ENCODE measurements at places on chromosomes 1 and 21. TPM values are rescaled to one million over a fixed set of nuclear protein-coding genes. Genes with fewer than 3 reads are reported as not detected.

MATN1 gene
- 0.72 TPM for total RNA-seq

GRCh38 chr1:116921937-116922336, 12.2 kb downstream of the PTGFRN start:
- DNase-seq: no peak

GPR161 gene
- total RNA-seq: 20.0 TPM

DEPDC1 gene
- total RNA-seq: 10.8 TPM

DNA sequence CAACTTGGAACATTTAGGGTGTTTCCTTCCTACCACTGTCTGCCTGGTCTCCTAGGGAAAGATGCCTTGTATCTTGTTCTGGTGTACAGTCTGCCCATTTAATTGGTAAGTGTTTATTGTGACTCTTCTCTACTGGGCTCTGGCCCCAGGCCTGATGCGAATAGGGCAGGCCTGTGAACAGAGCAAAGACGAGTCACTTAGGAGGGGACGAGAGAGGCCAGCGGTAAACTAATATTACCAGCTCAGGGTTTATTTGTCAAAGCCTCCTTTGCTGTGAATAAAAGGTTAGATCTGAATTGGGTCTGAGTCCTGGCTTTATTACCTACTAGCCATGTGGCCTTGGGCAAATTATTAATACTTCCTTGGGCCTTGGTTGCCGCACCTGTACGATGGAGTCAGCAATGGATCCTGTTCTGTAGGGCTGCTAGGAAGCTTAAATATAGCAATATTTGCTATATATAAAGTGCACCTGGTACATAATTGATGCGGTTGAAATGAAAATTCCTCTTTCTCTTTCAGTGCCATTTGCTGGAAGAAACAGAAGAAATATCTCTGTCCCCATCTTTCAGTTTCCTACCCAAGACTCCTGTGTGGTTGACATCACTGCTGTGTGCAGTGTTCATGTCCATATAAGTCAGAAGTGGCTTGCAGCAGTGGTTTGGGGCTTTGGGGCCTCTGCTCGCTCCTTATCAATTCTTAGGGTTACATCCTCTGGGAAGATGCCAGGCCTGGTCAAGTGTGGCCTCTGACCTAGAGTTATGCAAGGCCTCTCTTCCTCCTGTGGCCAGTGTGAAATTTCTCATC, 32.4 kb downstream of the MAPKAPK2 start:
- no peak for DNase-seq

GRCh38 chr21:41405321-41405720, 20.7 kb upstream of the MX1 start:
- DNase-seq: no peak

DNA sequence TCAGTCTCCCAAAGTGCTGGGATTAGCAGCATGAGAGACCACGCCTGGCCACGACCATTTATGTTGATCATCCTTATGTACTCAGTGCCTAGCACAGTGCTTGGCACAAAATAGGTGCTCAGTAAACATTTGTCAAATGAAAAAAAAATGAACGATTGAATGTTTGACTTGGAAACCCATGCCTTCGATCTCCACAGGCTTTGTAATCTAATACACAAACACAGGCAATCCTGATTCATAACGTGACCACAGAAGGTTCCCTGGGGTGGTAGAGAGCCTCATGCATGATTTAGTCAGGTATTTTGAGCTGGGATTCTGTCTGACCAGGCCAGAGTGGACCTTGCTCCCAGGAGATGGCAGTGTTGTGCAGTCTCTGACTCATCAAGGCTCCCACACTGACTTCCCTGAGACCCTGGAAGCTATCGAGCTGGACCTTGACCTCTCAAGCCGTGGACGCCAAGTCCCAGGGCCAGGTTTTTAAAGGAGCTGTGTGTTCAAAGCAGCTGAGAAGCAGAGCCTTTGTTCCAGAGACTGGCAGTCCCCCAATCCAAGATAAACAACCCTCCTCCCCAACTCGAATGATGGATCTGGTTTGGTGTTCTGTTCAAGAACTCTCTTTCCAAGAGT, 81.1 kb downstream of the PGM1 start:
- DNase-seq: peak; percentile 97

PPIAL4G gene
- total RNA-seq: 10.4 TPM

- no peak for DNase-seq
Observed at GRCh38 chr1:23472351-23473036, 11.5 kb downstream of the ASAP3 start.

DNA sequence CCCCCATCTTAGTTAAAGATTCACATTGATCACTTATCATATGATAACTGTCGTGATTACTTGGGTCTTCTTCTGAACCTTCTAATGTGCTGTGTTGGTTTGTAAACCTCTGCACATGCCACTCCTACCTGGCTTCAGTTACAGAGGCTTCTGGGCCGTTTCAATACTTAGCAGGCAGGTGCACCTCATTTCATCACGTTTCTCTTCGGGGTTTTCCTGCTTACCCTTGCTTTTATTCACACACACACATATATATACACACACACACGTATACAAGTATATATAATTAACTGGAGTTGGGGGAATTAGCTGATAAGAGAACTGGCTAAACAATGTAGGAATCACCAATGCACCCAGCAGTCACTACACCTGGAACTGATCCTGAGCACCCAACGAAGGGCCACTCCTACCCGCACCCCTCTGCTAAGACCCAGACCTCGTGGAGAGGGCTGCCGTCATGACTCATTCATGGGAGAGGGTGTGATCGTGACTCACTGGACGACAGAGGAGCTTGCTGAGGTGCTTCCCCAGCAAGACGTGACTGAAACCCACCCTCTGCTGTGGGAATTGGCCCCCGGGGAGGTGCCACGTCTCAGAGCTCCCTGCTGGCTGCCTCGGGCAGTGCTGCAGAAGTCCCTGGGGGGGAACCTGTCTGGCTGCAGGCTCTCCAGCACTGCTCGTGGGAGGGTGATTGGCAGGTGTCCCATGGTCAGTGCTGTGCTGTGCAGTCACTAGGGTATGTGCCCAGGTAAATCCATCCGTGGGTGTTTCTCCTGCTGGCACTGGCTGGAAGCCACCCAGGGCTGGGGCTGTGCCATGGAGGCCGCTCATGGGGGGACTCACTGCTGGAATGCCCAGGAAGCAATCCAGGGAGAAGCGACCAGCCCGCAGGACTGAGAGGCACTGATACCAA, 166.6 kb downstream of the DYRK1A start:
- no peak for DNase-seq

DNA sequence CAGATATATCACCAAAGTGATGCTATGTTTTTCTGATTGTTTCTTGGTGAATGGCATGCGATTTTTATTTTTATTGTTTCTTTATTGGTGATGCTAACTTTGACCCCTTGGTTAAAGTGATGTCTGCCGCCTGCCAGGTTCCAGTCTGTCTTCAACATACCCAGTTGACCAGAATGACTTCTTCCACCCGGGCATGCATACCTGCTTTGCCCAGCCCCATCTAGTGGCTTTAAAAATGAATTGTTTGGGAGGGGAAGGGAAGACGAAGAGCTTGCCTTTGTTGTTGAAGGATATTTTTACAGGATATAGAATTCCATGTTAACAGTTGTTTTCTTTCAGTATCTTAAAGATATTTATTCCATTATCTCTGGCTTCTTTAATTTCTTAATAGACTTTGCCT, 65.1 kb downstream of the ATG4C start:
- no peak for DNase-seq
